ENCODE measurements at places on chromosomes 4 and X. TPM values are rescaled to one million over a fixed set of nuclear protein-coding genes. Genes with fewer than 3 reads are reported as not detected.

The COL4A6 gene
- total RNA-seq = 17.3 TPM

The CENPE gene
- total RNA-seq = 5.6 TPM

The CLCN4 gene
- total RNA-seq = 4.2 TPM

The SFRP2 gene
- total RNA-seq = not detected

The HPGD gene
- total RNA-seq = 52.9 TPM

The EDA gene
- total RNA-seq = 0.76 TPM

The FMR1NB gene
- total RNA-seq = not detected

The UGT2B17 gene
- total RNA-seq = not detected

The TREX2 gene
- 2.0 TPM for total RNA-seq

The UCP1 gene
- not detected for total RNA-seq

The NWD2 gene
- not detected for total RNA-seq

The TMEM35A gene
- not detected for total RNA-seq

The ERAS gene
- not detected for total RNA-seq

The ARHGAP4 gene
- total RNA-seq = 1.4 TPM

The SYN1 gene
- total RNA-seq = 0.21 TPM

The CT83 gene
- total RNA-seq = not detected

The CFP gene
- 0.55 TPM for total RNA-seq

The ASB12 gene
- total RNA-seq = not detected

The GCNA gene
- 1.2 TPM for total RNA-seq

The COX7B2 gene
- total RNA-seq = not detected

The FAM184B gene
- not detected for total RNA-seq

The SGCB gene
- total RNA-seq = 23.9 TPM

The QRFPR gene
- 0.08 TPM for total RNA-seq

The SLC25A14 gene
- total RNA-seq = 18.3 TPM

The TCP11X2 gene
- total RNA-seq = not detected

The GYPB gene
- total RNA-seq = not detected

The CITED1 gene
- total RNA-seq = 1.3 TPM

The MAPK10 gene
- 0.45 TPM for total RNA-seq

The ADH1A gene
- not detected for total RNA-seq

The MED12 gene
- 12.2 TPM for total RNA-seq

The RGN gene
- not detected for total RNA-seq

The TNMD gene
- total RNA-seq = not detected

The SYTL5 gene
- total RNA-seq = 0.45 TPM

The NDP gene
- not detected for total RNA-seq

The ADH1B gene
- not detected for total RNA-seq

The CFAP299 gene
- not detected for total RNA-seq

The CLCN5 gene
- 3.5 TPM for total RNA-seq

The GPRASP1 gene
- 0.30 TPM for total RNA-seq

The USP51 gene
- 0.69 TPM for total RNA-seq

The LAGE3 gene
- 62.1 TPM for total RNA-seq

The GAGE12E gene
- total RNA-seq = not detected

The GAGE12F gene
- total RNA-seq = not detected

The CA5B gene
- 3.1 TPM for total RNA-seq

The PLP2 gene
- 328 TPM for total RNA-seq

The F8A3 gene
- 0.65 TPM for total RNA-seq

The PFKFB1 gene
- not detected for total RNA-seq

The FABP2 gene
- not detected for total RNA-seq

The C4orf46 gene
- 10.4 TPM for total RNA-seq
